WTC11 (cell line): ENCODE measurements at places on chromosomes 3 and 15.
A peak's percentile ranks its signal among the peaks of the same experiment; 100 is the strongest.

DNA sequence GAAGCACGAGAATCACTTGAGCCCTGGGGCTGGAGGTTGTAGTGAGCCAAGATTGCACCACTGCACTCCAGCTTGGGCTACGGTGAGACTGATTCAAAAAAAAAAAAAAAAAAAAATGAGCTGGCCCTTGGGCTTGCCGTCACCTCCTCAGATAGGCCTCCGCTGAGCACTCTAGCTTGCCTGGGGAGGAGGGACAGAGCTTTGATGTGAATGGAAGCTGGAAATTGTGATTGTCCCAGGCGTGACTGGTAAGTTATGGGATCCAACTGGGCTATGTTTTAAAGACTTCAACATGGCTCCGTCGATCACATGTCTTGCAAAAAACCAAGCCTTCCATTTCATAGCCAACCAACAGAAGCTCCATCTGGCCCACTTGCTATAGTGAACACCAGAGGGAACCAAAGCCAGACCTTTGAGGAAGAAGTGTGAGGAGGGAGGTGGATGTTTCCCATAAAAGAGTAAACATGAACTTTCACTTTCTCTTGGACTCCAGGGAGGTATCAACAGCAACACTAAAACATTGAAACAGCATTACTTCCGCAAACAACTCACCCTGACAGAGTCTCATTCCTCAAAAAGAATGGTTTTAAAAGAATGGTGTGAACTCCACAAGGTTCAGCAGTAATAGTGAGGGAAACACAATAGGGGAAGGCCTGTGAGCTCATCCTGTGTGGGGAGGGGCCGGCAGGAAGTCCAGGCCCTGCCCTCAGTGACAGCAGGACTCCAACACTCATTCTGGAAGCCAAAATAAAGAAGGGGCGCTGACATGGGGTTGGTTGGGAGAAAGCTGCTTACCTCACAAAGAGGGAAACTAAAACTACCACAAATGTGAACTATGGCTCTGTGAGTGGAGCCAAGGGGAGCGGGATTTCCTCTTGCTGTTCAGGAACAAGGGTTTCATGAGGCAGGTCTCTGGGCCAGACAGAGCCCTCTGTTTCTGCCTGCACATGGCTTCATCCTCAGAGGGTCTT is 59.2 kb upstream of the IL12A start:
- DNase-seq: no peak

DNA sequence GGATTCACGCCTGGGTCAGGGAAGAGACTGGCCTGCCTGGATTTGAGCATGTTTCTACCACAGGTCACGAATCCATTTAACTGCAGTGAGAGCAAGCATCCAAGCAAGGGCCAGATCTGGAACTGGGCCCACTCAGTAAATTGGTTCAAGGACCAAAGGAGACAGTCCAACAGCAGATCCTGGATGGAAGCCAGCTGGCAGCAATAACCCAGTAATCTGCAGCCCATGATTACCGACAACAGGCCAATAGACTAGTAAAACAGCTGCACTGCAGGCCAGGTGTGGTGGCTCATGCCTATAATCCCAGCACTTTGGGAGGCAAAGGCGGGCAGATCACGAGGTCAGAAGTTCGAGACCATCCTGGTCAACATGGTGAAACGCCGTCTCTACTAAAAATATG is 11.8 kb downstream of the SAMD7 start:
- DNase-seq: no peak

- no peak for DNase-seq
Observed at GRCh38 chr15:99146661-99147060, 41.8 kb downstream of the SYNM start.

DNA sequence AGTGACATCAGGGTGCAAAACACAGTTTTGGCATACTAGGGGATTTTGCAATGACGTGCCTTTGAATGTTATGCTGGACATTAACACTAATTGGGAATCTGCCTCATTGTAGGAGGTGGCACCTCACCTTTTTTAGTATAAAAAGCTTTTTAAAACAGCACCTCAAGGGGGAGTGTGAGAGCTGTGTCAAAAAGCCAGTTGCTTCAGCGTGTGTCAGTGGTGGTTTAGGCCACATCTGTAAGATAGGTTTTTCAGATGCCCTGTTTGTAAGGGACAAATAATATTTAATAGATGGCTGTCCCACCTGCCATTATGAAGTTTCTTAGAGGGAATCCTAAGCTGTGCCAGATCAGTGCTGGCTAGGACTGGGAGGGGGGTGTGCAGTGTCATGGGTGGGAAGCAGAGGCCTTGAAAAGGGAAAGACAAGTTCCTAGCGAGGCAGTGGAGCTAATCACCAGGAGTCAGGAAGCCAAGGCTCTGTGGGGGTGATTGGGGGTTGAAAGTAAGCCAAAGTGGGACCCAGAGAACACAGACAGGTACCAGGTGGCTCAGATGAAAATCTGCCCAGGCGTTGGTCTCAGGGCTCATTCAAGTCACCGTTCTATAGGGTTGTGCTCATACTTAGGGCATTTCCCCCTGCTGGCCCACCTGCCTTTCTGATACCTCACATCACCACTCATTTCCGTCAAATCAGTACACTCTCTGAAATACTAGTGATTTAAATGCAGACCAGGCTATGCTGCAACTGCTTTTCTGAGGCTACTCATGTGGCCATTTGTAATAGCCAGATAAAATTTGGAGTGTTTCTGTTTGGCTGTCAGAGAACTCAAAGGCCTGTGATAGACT is 120.5 kb downstream of the BBX start:
- no peak for DNase-seq

DNA sequence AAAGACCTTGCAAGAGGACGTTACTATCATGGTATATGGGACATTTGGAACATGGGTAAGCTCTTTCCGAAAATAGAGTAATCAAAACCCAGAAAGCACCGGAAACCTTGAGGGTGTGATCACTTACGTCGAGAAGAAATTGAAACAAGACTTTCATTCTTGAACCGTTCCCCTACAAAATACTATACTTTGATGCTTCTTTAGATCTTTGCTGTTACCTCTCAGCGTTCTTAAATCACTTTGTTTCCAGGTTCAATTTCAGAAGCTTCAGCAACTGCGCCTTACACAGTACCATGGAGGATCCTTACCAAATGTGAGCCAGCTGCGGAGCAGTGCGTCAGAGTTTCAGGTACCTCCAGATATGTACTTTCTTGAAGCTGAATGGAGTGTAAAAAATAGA is 10.1 kb downstream of the CRTC3 start:
- DNase-seq: no peak

GRCh38 chr3:68274286-68274685 is 619.9 kb upstream of the SUCLG2 start:
- DNase-seq: no peak

DNA sequence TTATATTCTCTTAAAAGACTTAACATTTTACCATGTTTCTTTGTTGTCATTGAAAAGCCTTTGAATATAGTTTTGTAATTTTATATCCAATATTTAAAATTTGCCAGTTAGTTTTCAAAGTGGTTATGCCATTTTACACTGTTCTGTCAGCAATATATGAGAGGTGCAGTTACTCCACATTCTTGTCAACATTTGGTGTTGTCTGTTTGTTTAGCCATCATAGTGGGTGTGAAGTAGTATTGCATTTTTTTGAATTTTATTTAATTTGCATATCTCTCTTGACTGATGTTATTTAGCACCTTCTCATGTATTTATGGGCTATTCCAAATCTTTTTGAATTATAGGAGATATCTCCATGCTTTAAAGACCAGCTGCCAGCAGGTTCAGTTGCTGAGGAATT is 40.4 kb downstream of the LRRC28 start:
- no peak for DNase-seq

DNA sequence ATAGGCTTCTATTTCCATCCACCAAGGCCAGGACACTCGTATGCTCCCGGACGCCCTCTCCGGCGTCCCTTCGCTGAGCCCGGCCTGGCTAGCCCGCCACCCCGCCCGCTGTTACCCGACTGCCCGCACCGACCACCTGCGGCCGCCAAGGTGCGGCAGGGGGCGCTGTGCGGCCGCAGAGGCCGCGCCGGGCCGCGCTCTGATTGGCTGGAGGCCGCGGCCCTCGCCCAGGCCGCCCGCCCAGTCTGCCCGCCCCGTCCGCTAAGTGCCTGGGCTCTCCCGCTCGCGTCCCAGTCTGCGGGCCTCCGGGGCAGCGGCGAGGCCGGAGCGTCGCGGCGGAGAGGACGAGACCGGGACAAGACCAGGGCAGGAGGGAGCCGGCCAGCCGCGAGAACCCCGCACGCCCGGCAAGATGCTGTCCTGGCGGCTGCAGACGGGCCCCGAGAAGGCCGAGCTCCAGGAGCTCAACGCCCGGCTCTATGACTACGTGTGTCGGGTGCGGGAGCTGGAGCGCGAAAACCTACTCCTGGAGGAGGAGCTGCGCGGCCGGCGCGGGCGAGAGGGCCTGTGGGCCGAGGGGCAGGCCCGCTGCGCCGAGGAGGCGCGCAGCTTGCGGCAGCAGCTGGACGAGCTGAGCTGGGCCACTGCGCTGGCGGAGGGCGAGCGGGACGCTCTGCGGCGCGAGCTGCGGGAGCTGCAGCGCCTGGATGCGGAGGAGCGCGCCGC is at the start of gene SYNM:
SYNM (plus strand) TSS at position 293 of the 726 bp plus-strand sequence; CDS start at position 413, 120 bp downstream.
- peak; percentile 84 for DNase-seq

DNA sequence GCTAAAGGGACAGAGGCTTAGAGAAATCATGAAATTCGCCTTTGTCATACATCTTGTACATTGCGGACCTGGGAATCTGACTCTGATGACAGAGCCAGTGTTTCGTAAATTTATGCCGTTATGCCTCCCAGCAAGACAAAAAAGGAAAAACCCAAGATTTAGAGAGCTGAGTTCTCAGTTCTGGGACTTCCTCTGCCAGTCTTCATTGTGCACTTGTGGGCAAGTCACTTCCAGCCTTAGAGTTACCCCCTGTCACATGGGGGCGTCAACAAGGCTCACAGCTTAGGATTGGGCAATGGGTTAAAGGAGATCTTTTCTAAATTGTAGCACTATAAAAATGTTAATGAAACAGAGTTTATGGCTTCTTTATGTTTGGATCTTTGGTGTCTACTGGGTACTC is 41.9 kb upstream of the MITF start:
- no peak for DNase-seq

DNA sequence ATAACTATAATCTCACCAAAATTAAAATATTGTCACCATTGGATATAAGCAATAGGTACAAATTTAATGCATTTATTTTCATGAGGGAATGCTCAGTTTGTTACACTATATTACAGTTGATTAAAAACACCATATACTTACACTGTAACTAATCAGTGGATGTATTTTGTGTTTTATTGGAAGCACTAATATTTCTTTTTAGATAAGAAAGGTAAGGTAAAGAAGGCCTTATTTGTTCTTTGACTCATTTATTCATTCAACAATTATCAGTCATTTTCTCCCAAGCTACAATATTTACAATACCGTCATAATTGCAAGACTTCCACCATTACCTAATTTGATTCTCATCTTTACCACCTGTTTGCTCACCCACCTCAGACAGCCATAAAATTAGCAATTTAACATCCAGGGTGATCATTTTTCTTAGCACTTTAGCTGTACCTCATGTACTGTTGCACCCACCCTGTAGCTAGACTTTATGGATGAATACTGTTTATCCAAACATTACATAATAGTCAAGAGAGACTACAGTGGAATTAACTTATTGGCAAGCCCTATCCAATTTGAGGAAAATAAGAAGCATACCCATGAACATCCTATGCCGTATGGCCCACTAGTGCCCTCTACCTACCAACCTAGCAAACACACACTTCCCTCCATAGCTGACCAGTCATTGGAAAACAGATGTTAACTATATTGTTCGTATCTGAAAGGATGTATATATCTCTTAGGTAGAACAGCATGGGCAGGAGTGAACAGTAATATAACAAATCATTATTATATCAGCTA is 229.6 kb downstream of the BBX start:
- peak; percentile 16 for DNase-seq

- DNase-seq: peak; percentile 64
Observed at GRCh38 chr15:58864602-58865424, 68.7 kb downstream of the SLTM start.

- DNase-seq: no peak
Observed at GRCh38 chr3:15845475-15845874, 47.7 kb upstream of the ANKRD28 start.

- DNase-seq: no peak
Observed at GRCh38 chr15:88247914-88248313, 8.6 kb downstream of the NTRK3 start.
